ENCODE measurements at places on chromosomes 7 and 10.
A peak's percentile ranks its signal among the peaks of the same experiment; 100 is the strongest.

DNA sequence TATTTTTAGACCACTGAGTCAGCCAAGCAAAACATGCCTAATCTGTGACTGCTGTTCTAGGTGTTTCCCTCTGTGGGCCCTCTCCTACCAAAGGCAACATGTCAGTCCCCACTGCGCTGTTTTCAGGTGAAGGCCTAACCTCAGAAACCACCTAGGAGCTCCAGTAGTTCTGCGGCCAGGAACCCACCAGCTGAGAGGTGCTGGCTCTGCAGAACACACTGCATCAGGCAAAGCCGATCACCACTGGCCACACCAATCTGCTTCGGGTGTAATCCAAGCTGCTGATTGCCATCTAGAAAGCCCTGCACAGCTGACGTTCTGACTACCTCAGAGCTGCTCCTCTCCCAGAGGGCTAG, 14.9 kb downstream of the CAMK2G start:
- DNase-seq, result no peak

- no peak for DNase-seq
Measured at GRCh38 chr10:115937768-115938056, 335.3 kb downstream of the GFRA1 start.

DNA sequence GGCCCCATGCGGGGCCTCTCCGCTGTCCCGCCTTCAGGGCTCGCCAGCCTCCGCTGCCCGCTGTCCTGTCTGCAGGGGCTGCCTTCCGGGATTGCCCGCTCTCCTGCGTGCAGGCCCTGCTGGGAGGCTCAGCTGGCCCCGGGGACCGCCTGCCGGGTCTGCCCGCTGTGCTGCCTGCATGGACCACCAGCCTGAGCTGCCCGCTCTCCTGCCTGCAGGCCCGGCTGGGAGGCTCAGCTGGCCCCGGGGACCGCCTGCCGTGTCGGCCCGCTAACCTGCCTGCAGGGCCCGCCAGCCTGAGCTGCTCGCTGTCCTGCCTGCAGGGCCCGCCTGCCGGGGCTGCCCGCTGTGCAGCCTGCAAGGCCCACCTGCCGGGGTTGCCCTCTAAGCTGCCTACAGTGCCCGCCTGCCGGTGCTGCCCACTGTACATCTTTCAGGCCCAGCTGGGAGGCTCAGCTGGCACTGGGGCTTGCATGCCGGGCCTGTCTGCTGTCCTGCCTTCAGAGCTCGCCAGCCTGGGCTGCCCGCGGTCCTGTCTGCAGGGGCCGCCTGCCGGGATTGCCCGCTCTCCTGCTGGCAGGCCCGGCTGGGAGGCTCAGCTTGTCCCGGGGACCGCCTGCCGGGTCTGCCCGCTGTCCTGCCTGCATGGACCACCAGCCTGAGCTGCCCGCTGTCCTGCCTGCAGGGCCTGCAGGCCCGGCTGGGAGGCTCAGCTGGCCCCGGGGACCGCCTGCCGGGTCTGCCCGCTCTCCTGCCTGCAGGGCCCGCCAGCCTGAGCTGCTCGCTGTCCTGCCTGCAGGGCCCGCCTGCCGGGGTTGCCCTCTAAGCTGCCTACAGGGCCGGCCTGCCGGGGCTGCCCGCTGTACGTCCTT, 165.1 kb downstream of the GLRX3 start:
- DNase-seq, result peak; percentile 91

GRCh38 chr10:59324597-59324996, 37.8 kb downstream of the FAM13C start:
- DNase-seq, result no peak

DNA sequence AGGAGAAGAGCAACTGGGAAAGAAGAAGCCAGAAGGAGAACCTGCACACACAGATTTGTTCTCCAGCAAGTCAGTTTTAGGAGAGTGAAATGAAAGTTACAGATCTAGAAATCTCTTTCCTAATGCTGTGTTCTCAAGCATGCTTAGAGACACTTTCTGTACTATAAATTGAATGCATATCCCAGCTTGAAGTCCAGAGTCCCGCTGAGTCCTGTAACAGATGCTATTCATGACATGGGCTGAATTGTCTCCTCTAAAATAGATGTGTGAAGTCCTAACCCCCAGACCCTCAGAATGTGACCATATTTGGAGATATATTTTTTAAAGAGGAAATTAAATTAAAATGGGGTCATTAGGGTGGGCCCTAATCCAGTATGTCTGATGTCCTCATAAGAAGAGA, 46.9 kb upstream of the GJD4 start:
- no peak for DNase-seq

DNA sequence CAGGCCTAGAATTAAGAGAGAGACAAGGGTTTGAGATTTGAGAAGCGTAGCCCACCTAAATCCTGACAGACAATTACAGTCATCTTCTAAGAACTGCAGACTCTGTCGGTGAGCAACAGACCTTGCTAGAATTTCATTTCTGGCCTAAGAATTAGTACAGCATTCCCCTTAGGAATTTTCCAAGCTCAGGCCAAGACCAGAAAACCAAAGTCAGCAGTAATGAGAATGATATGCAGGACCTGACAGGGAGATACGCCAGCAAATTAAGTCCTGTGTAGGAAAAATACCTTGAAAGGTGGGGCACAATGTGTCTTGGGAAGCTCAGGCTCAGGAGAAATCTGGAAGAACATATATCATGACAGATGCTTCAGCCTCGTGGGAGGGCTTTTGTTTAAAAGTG, 52.7 kb upstream of the HERPUD2 start:
- no peak for DNase-seq

- no peak for DNase-seq
Measured at GRCh38 chr7:155521743-155522398, 24.5 kb downstream of the CNPY1 start.

DNA sequence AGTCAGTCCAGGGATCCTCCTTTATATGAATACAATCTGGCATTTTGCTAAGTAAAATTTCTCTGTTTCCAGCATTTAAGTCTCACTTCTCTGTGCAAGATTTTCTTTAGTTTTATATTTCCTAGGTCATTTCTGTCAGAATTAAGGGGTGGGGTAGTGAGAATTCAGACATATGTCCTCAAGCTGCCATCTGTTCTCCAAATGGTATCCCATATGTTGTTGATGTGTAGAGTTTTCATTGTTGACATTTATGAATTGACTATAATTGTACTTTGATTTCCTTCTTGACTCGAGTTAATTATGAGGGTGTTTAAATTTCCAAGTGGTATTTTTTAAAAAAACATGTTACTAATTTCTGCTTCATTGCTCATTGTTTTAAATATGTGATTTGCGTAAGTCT, 148.8 kb downstream of the NPSR1 start:
- DNase-seq, result no peak

GRCh38 chr10:100960251-100960650, 9.1 kb upstream of the SEMA4G start:
- DNase-seq, result no peak

- DNase-seq, result peak; percentile 48
Measured at GRCh38 chr10:119542988-119543813, 682 bp upstream of the RGS10 start.

DNA sequence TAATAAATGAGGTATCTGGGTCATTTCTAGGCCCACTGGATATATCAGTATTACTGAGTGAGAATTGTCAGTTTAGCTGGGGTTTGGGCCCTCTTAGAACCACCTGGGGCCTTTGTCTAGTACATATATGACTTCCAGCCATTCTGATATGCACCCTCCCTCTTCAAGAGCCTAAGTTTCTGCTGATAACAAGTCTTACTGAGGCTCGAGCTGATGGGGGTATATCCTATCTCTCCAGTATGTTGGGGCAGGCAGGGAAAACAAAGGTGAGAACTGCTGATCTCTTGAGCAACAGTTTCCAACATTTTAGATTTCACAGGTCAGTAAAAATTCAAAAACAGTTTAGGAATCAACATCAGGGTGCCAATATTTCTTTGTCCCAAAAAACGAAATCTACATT, 10.8 kb upstream of the ZNRF2 start:
- DNase-seq, result no peak

DNA sequence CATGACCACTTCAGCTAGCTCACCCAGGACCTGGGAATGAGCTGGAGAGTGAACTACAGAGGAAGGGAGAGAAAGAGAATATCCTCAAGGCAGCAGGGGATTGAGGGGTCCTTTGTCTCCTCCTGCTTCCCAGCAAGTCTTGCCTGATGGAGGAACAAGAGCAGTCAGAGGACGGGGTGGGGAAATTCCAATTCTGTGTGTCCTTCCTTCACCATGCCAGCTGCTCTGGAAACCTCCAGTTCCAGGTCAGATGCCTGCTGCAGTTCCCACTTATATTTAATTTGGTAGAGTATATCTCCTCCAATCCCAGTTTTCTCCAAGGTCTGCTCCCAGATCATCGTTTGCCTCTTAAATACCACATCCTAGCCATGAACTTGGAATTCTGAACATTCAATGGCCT, 21.4 kb upstream of the LEP start:
- DNase-seq, result no peak

DNA sequence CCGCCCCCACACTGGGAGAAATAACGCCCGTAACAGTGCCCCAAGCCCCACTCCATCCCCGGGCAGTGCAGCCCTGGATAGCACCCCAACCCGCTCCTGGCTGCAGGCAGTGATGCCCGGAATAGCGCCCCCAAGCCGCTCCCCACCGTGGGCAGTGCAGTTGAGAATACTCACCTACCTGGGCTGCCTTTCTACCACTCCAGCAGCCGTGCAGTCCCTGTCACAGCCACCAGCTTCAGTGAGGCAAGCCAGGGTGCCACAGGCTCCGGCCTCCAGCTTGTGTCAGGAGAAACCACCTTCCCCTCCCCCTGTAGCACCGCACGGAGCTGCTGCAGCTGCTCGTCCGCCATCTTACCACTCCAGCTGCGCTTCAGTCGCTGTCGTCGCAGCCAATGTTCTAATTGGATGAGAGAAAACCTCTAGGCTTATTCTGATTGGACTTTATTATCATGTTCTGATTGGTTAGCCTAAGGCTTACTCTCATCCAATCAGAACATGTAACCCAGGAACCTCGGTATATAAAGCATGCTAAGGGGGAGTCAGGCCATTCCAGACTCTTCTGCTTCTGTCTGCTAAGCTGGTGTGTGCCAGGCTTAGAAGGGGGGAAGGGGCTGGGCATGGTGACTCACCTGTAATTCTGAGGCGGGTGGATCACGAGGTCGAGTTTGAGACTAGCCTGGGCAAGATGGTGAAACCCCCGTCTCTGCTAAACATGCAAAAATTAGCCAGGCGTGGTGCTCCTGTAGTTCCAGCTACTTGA, 53.2 kb upstream of the ZNF33B start:
- peak; percentile 33 for DNase-seq

- DNase-seq, result peak; percentile 72
Measured at GRCh38 chr7:102933763-102934162, 21.0 kb downstream of the LRRC17 start.

GRCh38 chr10:24344279-24344678, 135.3 kb downstream of the KIAA1217 start:
- DNase-seq, result no peak

GRCh38 chr7:65722361-65722792, 150.5 kb upstream of the VKORC1L1 start:
- DNase-seq, result peak; percentile 73

GRCh38 chr10:71978476-71978875, 14.3 kb downstream of the CHST3 start:
- no peak for DNase-seq

DNA sequence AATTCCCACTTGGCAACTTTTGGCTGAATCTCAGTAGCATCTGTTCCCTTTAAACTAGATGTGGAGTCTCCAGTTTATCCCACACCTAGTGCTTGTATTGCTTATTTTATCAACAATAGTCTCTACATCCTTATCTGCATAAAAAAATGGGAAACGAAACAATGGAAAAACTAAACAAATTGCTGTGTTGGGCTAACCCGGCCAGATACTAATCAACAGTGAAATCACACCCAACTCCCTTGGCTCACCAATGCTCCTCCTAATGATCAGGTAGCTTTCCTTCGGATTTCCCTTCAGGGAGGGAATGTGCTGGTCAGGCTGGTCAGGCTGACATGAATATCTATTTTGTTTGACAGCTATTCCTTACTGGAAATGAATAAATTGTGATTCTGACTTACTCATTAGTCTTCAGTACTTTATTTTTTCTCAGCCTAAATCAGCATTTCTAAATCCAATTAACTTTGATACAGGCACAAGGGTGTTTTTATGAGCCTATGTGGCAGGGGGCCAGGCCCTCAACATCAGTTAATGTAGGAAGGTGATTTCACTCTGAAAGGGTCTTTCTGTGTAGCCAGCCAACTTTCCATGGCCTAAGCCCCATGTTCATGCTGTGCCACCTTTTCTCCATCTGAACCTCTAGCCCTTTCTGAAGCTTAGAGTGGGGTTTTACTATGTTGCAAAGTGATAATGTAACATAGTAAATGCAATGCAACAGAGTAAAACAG, 170.5 kb upstream of the NPSR1 start:
- no peak for DNase-seq

DNA sequence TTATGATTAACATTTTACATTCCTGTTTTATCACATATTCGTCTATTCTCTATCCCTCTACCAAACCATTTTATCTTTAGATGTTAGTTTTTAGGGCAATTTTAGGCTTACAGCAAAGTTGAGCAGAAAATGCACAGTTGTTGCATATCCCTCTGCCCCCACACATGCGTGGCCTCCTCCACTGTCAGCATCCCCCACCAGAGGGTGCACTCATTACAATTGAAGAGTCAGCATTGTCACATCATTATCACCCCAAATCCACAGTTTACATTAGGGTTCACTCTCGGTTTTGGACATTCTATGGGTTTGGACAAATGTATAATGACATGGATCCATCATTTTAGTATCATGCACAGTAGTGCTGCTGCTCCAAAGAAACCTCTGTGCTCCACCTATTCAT, 86.4 kb downstream of the WDR37 start:
- DNase-seq, result no peak

DNA sequence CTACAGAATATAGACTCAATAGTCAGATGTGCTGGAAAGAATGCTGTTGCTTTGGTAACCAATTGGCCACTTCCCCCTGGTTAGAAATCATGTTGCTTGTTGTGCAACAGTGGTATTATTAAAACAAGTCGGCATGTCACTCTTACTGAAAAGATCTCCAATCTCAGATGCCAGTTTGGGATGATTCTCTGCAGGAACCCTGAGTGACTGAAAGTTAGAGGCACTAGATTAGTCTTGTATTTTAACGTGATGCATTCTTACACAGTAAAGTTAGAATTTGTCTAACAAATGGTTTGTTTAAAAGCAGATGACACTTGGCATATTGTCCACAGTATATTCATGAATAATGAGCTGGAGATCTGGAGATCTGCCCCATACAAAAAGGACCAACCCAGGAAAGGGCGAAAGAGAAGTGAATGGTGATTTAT, 287.6 kb downstream of the TWIST1 start:
- DNase-seq, result no peak

DNA sequence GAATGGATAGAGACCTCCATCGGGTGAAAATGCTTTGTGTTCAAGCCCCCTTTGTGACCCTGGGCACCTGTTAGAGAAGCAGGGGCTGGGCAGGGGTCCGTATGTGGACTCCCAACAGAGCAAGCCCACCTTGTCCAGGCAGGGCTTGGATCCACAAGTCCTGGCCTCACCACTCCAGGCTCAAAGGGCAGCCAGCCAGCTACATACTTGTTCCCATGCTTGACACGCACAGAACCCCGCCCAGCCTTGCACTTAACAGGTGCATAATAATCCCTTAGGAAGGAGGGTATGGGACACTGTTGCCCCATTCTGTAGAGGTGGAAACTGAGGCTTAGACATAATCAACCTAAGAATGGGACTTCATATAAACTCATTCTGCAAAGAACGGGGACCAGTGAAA, 160.6 kb downstream of the PRKAG2 start:
- DNase-seq, result peak; percentile 91
